ENCODE measurements at places on chromosomes 13 and 19. TPM values are rescaled to one million over a fixed set of nuclear protein-coding genes. Genes with fewer than 3 reads are reported as not detected.

PIK3R2 gene
- 1.6 TPM for total RNA-seq

EMP3 gene
- total RNA-seq = 33.9 TPM

MISP3 gene
- 0.61 TPM for total RNA-seq

CD22 gene
- total RNA-seq = not detected

SYCN gene
- not detected for total RNA-seq

TEX26 gene
- not detected for total RNA-seq
